ENCODE measurements at places on chromosomes 2 and 18.

GRCh38 chr2:63023444-63023843 lies 27.2 kb upstream of the OTX1 start:
- DNase-seq = no peak

GRCh38 chr2:113723411-113723810 lies 33.0 kb downstream of the SLC35F5 start:
- DNase-seq = no peak

DNA sequence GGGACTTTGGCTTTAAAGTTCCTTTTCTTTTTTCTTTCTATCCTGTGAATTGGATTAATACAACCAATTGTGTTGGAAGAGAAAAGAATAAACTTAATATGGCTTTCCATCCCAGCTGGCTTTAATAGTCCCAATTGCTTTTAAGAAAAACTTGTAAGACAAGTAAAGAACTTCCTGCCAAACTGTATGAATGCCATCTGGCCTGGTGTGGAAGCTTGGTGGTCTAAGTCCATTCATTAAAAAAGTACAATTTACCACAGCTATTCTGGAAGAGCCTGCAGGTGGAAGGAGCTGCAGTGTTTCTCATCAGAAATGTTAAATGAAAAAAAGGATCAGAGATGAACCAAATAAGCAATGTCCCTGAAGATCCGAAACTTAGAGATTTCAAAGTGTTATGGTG lies 103.9 kb downstream of the KLHL14 start:
- no peak for DNase-seq

DNA sequence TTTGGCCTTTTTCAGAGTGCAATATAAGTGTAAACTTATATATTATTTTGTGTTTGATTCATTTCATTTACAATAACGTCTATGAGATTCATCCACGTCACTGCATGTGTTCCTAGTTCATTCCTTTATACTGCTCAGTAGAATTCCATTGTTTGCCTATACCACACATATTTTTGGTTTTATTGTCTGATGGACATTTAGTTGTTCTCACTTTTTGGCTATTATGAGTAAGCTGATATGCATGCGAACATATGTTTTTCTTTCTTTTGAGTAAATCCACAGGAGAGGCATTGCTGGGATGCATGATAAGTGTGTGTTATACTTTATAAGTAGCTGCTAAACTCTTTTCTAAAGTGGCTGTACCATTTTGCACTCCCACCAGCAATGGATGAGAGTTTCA lies 314.8 kb upstream of the HS6ST1 start:
- no peak for DNase-seq

- DNase-seq = no peak
Observed at GRCh38 chr2:108363024-108363907, 14.5 kb upstream of the SULT1C4 start.
